Right ventricle myocardium superior (tissue), 1 donor: ENCODE measurements at places on chromosomes 11 and 22. TPM values are rescaled to one million over a fixed set of nuclear protein-coding genes. Genes with fewer than 3 reads are reported as not detected.

The LRRC32 gene
- total RNA-seq, result 30.3 TPM

The BIRC3 gene
- total RNA-seq, result 10.5 TPM

The CARD10 gene
- 8.3 TPM for total RNA-seq

The SCUBE2 gene
- total RNA-seq, result 1.9 TPM

DNA sequence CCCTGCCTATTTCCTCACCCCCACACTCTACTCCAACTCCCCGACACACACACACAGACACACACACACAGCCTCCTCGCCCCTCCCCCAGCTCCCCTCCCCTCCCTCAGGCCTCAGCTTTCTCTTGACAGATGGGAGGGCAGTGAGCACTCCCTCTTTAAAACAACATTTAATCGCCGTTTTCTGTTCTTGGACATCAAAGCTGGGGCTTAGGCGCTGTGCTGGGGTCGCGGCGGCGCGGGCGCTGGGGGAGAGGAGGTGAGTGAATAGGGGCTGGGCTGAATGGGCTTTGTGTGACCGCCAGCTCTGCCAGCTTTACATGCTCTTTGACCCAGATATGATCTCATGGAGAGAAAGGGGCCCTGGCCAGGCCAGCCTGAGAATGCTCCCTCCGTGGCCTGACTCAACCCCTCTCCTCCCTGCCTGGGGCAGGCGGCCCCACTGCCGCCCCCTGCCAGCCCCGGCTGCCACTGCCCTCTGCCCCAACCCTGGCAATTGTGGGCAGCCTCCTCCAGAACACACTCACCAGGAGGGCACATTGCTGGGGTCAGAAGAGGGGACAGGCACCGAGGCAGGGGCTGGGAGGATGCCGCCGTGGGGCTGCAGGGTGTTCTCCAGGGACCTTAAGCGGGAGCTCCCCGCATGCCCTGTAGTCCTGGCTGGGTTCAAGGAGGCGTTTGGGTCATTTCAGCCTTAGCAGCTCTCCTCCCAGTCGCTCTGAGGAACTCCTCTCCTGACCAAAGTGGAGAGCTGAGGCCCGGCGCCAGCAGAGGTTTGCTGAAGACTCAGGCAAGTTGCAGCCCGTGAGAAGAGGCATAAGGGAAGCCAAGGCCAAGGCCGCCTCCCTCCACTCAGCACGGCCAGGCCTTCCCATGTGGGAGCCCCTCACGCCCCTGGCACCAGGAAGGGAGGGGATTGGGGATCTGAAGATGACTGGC lies 38.3 kb upstream of the NNMT start:
- peak; percentile 86 for DNase-seq

- DNase-seq, result no peak
Measured at GRCh38 chr11:40183073-40184064, 1276.1 kb downstream of the LRRC4C start.

DNA sequence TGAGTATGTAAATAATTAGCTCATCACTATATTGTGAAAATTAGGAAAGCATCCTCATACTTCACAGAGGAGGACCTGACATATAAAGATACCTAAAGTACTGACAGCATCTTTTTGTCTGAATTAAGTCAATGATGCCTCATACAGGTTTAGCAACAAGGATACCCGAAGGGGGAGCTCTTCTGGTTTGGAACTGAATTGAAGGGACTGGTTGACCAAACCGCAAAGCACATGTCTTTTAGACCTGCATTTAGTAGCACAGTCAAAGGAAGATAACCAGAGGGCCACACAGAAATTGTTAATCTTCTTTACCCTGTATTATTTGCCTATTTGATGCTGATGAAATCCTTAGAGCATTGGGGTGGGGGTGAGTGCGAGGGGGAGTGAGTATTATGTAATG lies 12.9 kb upstream of the WT1 start:
- no peak for DNase-seq

GRCh38 chr22:27984001-27984695 lies 65.1 kb upstream of the PITPNB start:
- no peak for DNase-seq
